ENCODE measurements at places on chromosomes 1 and 21.
A peak's percentile ranks its signal among the peaks of the same experiment; 100 is the strongest.

- DNase-seq: no peak
Observed at GRCh38 chr1:160863061-160863773, 530 bp upstream of the CD244 start.

DNA sequence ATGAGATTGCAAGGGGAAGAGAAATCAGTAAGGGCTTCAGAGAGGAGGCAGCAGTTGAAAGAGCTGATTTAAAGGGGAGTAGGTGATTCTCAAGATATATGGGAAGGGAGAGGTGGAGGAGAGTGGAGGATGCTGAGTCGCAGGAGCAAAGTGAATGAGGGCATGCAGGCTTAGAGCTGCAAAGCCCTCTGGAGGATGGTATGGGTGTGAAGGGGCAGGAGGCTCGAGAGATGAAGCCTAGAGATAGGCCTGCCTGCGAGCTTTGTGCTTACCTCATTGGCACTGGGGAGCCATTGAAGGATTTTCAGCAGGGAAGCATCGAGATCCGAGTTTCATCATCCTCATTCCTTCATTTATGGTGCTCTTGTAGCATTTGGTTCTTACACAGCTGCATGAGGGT is 15.8 kb upstream of the SH2D2A start:
- DNase-seq: no peak

DNA sequence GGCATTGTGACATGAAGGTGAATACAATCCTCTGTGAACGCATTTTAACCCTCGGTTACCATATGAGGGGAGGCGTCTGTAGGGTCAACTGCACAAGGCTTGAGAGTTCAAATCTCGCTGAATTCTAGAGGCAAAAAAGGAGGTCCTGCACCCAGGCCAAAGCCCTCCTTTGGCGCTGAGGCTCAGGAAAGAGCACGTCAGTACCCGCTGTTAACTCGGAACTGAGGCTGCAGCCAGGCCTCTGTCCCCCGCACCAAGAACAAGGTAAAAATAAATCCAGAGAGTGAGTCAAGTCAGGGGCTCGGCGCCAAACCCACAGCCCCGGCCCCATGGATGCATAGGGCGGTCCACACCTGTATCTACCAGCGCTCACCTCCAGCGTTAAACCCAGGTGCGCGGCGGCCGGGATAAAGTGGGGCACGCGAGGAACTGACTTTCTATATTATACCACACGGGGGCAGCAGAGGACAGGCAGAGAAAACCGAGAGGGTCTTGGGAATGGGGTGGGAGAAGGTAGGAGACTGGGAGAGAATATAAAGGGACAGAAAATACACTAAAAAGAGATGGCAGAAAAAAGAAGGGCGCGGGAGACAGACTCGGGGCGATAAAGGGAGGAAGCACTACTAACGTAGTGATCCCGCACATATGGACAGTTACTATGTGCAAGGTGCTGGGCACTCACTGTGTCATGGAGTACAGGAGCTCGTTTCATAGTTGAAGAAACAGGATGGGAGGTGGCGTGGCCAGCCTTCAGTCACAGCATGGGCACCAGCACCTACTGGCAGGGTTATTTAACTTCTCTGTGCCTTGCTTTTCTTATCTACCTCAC is 54.9 kb downstream of the DMRTA2 start:
- no peak for DNase-seq

GRCh38 chr1:117815926-117816325 is 113.5 kb downstream of the GDAP2 start:
- DNase-seq: no peak

DNA sequence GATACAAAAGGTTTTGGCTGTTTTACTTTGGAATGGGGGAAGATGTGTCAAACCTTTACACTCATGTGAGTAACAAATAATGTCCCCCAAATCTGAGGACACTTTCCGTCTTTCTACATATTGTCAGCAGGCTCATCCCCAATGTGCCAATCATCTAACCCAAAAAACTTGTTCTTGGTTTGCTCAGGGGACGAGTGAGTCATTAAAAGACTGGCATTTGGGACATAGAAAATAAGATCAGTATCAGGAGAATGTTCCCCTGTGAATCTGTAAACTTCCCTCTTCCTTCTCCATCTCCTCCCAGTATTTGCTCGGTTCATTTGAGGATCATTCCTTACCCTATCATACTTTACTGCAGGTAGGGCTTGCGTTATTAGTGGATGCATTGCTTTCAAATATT is 194.1 kb upstream of the RUNX1 start:
- DNase-seq: no peak

GRCh38 chr1:23619299-23620188 is 60.2 kb upstream of the ID3 start:
- no peak for DNase-seq

GRCh38 chr21:36710729-36711048 is 11.8 kb downstream of the SIM2 start:
- DNase-seq: no peak

DNA sequence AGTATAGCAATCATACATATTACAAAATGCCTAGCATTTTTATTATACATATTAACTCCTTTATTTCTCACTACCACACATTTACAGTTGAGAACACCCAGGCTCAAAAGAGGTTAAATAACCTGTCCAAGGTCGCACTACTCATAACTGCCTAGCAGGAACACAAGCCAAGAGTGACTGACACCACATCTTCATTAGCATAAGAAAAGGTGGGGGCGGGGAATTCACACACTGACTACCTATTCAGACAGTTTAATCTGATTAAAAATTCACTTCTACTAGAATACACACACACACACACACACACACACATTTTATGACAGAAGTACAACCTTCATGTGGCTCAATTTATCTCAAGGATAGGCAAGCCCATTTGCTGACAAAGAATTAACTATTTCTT is 77.8 kb upstream of the CACHD1 start:
- DNase-seq: no peak

- no peak for DNase-seq
Observed at GRCh38 chr1:230105754-230106625, 39.0 kb downstream of the GALNT2 start.

DNA sequence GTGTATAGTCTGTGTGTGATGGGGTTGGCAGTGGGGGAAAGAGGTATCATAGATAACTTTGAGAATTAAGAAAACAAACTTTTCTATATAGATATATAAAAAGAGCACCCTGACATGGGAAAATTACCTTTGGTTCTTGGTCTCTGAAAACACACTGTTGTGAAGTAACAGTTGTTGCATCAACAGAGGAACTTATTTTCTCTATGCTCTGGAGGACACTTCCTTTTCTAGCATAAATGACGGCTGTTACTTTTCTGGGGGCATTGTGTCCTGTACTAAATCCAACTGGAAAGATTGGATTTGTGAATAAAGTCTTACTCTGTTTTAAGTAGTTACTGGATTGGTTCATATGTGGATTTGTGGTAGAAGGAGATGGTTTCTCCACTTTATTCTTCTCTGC is 12.6 kb downstream of the LRIF1 start:
- DNase-seq: no peak

- DNase-seq: no peak
Observed at GRCh38 chr1:55053265-55053954, 14.1 kb downstream of the PCSK9 start.

GRCh38 chr1:36175137-36176095 is 19.5 kb downstream of the MAP7D1 start:
- DNase-seq: no peak

DNA sequence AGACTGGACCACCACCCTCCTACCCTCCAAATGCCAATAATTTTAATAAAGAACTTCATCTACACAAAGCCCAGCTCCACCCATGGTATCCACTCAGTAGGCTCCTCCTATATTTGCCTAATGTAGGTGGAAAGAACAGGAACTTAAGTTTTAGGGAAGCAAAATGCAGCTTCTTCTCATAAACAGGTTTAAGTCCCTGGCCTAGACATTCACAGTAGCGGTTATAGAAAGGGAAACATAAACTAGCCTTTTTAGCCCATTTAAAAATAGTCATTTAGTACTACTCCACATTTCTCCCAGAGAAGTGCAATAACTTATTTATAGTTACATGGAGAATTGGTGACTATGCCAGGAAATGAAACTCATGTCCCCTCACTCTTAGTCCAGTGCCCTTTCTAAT is 56.6 kb upstream of the CPLANE2 start:
- DNase-seq: no peak

DNA sequence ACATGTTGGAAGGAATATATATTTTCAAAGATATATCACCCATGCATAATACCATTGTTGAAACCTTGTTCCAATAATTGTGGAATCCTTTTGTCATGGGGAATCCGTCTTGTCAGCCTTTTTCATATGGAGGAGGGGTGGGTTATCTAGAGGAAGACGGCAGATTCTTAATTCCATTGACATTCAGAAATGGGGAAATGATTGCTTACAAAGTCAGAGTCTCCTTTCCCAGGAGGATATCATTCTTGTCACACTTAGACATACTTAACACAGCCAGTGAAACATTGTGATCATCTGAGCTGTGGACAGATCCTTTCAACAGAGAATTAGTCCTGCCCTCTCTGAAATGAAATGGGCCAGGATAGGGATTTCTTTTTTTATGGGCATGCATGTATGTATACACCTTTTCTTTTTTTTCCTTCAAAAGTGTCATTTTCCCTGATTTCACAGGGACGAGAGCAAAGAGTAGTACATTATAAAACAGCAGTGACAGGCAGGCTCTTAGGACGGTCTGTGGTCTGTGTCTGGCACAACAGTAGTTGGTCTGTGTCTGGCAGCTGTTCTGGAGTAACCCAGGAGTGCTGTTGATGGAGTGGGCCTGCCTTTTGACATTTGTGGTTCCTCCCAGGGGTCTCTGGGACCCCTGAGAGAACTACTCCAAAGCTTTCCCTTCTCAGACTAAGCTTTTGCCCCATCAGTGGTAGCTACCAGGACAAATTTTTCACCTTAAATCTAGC is 50.1 kb downstream of the VPS13D start:
- no peak for DNase-seq

- DNase-seq: no peak
Observed at GRCh38 chr1:35126546-35126945, 47.4 kb downstream of the ZMYM1 start.

DNA sequence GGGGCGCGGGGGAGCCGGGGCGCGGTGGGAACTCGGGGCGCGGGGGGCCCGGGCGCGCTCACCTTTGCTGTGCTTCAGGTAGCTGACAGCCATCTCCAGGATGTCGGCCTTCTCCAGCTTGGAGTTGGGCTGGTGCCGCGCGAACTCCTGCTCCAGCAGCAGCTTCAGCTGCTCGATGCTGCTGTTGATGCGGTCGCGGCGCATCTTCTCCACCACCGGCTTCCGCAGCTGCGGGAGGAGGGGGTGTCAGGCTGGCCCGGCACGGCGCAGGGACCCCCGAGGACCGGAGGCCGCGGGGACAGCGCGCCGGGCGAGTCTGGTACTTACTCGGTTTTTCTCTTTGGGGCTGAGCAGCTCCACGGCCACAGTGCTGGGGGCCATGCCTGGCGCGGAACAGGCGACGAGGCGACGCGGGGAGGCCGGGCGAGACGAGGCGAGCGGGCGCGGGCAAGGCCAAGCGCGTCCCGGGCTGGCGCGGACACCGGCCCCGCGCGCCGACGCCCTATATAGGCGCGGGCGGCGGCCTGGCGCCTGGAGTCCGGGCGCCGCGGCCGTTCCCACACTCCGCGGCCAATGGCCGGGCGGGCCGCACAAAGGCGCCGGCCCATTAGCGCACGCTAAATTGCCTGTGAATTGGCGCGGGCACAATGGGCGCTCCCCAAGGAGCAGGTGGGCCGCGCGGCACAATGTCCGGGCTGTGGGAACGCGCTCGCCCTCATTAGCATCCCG is at the start of gene HES5:
Gene HES5 (minus strand): TSS at position 480 of the 729 bp plus-strand sequence. CDS start 99 bp downstream, at position 381.
- no peak for DNase-seq

- no peak for DNase-seq
Observed at GRCh38 chr21:35561116-35561515, 499.2 kb downstream of the SETD4 start.

DNA sequence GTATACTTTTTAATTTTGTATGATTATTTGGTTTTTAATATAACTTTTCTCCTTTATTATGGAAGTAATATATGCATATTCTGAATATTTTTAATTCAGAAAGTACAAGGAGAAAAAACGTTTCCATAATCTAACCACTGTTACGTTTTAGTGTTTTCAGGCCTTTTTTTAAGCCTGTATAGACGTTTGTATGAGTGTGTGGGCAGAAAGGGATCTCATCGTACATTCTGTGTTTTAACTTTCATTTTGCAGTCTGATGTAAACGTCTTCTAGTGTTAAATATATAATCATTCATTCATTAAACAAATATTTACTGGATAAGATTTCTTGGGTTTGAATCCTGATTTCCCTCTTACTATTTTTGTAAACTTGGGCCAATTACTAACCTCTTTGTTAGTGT is 38.0 kb upstream of the PLEKHO1 start:
- DNase-seq: no peak

DNA sequence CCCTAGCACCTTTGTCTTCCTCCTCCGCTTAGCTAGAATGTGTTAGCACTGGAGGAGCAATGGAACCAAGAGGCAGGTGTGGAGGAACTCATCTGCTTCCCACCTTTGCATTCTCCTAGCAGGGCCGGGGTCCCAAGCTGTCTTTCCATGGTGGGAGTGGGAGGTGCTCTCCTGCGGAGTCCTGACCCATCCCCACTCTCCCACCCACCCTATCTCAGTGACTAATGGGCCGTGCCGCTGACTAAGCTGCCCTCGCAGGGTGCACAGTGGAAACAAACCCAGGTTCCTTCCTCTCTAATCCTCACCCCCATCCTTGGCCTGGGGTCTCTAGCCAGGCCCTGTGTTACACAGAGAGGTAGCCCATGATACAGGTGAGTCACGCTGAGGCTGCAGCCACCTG is 177.5 kb downstream of the HIVEP3 start:
- no peak for DNase-seq

- peak; percentile 20 for DNase-seq
Observed at GRCh38 chr1:212012034-212012740, 23.2 kb downstream of the INTS7 start.

DNA sequence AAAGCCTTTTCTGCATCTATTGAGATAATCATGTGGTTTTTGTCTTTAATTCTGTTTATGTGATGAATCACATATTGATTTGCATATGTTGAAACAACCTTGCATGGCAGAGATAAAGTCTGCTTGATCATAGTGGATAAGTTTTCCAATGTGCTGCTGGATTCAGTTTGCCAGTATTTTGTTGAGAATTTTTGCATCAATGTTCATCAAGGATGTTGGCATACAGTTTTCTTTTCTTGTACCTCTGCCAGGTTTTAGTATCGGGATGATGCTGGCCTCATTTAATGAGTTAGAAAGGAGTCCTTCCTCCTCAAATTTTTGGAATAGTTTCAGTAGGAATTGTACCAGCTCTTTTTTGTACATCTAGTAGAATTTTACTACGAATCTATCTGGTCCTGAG is 55.0 kb downstream of the COL24A1 start:
- no peak for DNase-seq

Measured in putamen (tissue), 1 donor.